Activated CD4-positive, alpha-beta T cell treated with anti-CD3 and anti-CD28 coated beads, Interleukin-2, amount 50 U/mL, for 4 hours (primary cell): ENCODE measurements at places on chromosomes 2 and 18.

GRCh38 chr18:63903851-63904570 lies 3.7 kb upstream of the SERPINB10 start:
- DNase-seq: no peak

DNA sequence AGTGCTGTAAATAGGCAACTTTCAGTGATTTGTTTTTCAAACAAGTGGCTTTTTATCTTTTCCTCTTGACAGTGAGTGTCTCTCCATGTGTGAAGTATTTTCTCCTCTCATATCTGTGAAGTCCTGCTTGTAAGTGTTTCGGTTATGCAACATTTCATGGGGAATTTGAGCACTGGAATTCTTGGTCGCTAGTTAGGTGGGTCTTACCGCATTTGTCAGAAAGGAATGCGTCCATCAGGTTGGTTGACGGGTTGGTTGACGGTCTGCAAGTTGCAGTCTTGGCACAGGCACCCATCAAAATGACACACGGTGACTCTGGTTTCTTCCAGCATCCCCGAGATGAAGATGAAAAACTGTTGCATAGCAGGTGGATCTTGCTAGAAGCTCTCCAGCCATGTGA lies 109.8 kb downstream of the AGAP1 start:
- DNase-seq: no peak

DNA sequence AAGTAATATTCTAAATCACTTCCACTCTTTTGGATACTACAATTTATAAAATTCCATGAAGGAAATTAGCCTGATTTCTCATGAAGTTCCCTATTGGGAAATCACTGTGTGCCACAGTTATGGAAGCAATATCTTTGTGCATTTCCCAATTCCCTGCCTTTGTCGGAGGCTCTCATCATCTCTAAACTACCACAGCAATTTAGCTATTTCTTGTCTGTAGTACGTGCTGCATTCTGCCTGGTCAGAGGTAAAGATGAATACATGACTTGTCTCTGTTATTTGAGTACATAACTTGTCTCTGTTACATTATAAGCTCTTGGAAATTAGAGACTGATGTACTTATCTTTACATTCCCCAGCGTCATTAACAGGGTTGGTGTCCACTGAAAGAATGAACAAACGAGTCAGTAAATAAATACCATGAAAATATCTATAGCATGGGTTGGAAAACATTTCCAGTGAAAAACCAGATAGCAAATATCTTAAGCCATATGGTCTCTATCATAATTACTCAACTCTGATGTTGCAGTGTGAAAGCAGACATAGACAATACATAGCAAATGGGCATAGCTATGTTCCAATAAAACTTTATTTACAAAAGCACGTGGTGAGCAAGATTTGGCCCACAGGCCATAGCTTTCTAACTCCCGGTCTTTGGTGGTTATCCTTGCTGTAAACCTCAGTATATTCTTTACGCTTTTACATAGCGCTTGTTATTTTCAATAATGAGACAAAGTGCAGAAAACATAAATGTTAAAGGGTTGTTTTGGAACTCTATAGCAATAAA lies 78.8 kb downstream of the BCL2 start:
- DNase-seq: no peak

- DNase-seq: no peak
These were observed 96.1 kb upstream of the CSRNP3 start for GRCh38 chr2:165373278-165374010.
